ENCODE measurements at places on chromosomes 2 and 18.

GRCh38 chr2:54394392-54394791 is 61.7 kb upstream of the SPTBN1 start:
- H3K4me1 ChIP-seq = peaks cover 16% of the 10 kb centered on the region
- H3K27ac ChIP-seq = no peak overlapping the region
- H3K4me3 ChIP-seq = no peak overlapping the region

DNA sequence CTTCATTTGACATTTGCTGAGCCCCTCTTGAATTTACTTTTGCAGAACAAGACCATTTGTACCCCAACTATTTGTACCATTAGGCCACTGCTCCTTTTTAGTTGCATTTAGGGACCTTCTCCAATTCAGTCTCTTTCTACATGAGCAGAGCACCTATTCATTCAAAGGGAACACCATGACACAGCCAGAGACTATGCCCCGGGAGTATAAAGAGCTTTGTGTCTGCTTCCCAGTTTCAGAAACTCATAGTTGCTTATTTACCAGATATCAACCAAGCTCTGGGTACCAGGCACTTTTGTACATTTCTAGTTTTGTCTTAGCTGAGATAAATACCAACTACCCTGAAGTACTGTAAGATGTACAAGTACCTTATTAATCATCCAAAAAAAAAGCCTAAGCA is 269.1 kb upstream of the SIX3 start:
- H3K4me3 ChIP-seq = no peak overlapping the region
- no peaks in the 10 kb centered on the region for H3K36me3 ChIP-seq
- peaks cover 6% of the 10 kb centered on the region for H3K27me3 ChIP-seq
- no peaks in the 10 kb centered on the region for H3K4me1 ChIP-seq

DNA sequence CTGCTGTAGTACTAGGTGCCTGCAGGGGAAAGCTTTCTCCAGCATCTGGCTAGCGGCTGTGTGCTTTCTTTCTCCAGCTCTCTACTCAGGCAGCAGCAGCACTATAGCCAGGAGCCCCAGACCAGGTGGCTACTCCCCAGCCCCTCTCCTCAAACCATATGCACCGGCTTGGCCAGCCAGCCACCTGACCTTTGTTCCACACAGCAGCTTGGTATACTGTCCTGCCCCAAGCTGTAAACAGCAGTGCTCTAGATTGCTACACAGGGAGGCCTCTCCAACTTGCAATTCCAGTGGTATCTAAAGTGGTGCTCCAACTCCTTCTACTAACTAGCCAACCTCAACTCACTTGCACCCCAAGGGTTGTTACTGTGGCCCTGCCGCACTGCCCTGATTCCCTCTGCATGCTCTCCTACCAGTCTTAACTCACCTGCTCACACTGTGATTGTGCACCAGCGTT is 19.6 kb downstream of the LDAH start:
- H3K36me3 ChIP-seq = peaks cover 8% of the 10 kb centered on the region
- H3K27ac ChIP-seq = no peak overlapping the region
- peaks cover 9% of the 10 kb centered on the region for H3K4me1 ChIP-seq
- H3K27me3 ChIP-seq = no peaks in the 10 kb centered on the region
- DNase-seq = no peak

- H3K36me3 ChIP-seq = no peaks in the 10 kb centered on the region
- H3K4me1 ChIP-seq = peaks cover 1% of the 10 kb centered on the region
- peaks cover 22% of the 10 kb centered on the region for H3K27me3 ChIP-seq
- DNase-seq = no peak
Measured at GRCh38 chr18:47987388-47987699, 56.9 kb upstream of the SMAD2 start.

GRCh38 chr2:129139380-129139779 is 820.7 kb upstream of the HS6ST1 start:
- DNase-seq = no peak
- no peaks in the 10 kb centered on the region for H3K36me3 ChIP-seq
- no peaks in the 10 kb centered on the region for H3K4me1 ChIP-seq
- no peak overlapping the region for H3K27ac ChIP-seq
- H3K4me3 ChIP-seq = no peak overlapping the region
- peaks cover 2% of the 10 kb centered on the region for H3K27me3 ChIP-seq

GRCh38 chr2:239436669-239437335 is 36.0 kb upstream of the HDAC4 start:
- peaks cover 28% of the 10 kb centered on the region for H3K27me3 ChIP-seq
- no peaks in the 10 kb centered on the region for H3K36me3 ChIP-seq
- no peak overlapping the region for H3K4me3 ChIP-seq
- DNase-seq = no peak
- peaks cover 22% of the 10 kb centered on the region for H3K4me1 ChIP-seq

- H3K27me3 ChIP-seq = peaks cover 5% of the 10 kb centered on the region
- DNase-seq = peak; percentile 32
- H3K36me3 ChIP-seq = no peaks in the 10 kb centered on the region
- no peak overlapping the region for H3K4me3 ChIP-seq
- H3K4me1 ChIP-seq = no peaks in the 10 kb centered on the region
- no peak overlapping the region for H3K27ac ChIP-seq
Measured at GRCh38 chr2:128791985-128792320, 473.3 kb upstream of the HS6ST1 start.
